Astrocyte of the cerebellum (primary cell): ENCODE measurements at places on chromosomes 5 and 9.

GRCh38 chr9:81782313-81782995, 93.1 kb upstream of the TLE1 start:
- DNase-seq: no peak

GRCh38 chr9:91176426-91176825, 185.3 kb downstream of the AUH start:
- DNase-seq: no peak

DNA sequence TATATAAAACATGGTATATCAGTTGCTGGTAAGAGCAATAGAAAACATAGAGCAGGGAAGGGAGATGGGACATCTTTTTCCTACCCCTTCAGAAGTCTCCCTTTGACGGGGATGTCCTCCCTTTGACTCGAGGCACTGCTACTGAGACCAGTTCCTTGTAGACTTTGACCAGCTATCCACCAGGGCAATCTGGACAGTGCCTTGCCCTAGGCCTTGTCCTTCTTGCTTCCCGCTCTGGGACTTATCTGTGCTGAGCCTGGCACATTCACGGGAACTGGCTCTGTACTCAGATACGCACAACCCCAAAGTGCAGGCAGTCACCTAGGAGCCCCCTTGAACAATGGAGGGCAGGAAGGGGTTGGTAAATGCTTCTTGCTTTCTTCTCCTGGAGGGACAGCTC, 116.6 kb upstream of the ANKH start:
- no peak for DNase-seq

DNA sequence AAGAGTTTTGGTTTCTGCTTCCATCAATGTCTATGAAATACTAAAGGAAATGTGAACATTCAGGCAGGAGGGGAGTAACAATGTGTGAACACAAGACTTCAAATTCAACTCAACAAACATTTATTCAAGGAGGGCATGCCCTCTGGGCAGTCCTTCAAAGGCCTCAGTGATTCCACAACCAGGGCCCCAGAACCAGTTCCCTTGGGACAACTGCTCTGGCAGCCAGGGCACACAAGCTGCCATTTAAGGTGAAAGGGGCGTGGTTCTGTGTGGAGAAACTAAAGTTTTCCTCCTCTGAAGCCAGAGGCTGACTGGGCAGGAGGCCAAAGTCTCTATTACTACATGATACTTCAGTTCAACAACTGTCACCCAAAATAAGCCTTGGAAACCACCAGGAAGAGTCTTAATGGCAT, 3.2 kb downstream of the RBM18 start:
- no peak for DNase-seq

DNA sequence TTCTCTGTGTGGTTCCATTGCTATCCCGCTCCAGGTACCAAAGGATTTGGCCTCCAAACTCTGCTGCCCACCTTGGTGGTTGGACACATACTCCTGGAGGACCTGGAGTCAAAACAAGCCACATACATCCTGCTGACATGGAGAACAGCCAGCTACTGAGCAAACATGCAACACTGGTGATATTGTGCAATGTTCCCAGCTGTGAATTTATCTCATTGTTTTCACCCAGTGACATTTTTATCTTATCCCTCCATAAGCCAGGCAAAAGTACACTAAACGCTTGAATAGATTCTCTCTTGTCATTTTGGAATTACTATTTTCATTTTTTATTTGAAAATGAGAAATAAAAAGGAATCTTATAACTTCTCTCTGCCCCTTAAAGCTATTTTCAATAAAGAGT, 11.1 kb upstream of the CTSL start:
- DNase-seq: peak; percentile 72

DNA sequence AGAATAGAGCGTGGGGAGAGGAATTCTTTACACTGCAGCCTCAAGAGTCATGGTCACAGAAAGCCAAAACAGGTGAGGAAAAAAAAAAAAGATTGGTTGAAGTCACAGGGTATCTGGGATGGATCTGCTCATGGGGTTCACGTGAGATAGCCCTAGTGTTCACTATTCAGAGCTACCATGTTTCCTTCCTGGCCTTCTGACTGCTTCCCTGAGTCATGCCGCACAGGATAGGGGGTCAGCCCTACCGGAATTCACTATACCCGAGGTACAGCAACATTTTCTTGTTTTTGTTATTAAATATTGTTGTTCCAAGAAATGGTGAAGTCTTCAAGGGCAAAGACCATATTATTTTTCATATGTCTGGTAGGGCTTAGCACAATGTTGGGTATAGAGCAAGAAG, 21.5 kb upstream of the MAN2A1 start:
- DNase-seq: no peak
